Hematopoietic multipotent progenitor cell treated with erythropoietin and hydrocortisone succinate and interleukin-3 and kit ligand, for 4 days (in vitro differentiated cells): ENCODE measurements at places on chromosomes 13 and 19.

DNA sequence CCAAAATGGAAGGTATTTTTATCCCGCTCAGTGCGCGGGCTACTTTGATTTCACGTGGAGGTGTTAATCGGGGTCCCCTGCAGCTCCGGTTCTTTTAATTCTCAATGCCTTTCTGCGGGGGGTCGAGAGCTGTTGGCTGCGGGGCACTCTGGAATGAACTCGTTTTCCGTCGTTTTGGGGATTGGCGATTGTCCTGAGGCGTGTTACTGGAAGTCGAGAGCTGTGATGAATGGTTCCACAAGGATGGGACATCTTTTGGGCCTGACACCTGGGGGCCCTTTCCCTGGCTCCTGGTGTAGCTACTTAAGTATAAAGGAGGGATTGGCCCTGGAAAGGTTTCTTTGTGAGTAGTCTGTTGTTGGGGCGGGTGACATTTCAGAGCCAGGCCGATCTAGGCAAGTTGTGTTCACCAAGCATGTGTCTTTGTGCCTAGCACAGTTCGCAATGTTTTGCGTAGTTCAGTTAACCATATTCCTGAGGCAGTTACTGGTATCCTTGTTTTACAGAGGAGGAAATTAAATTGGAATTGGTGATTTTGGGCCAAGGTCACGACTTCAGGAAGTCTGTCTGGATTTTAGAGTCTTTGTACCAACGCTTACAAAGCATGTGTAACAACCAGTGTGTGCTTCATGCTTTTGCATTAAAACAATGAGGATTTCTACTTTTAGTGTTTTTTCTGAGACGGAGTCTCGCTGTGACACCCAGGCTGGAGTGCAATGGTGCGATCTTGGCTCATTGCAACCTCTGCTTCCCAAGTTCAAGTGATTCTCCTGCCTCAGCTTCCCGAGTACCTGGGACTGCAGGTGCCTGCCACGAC lies 846 bp downstream of the RPL13A start:
- DNase-seq: no peak

- no peak for DNase-seq
These were observed 184.7 kb downstream of the PCCA start for GRCh38 chr13:100273552-100273951.

GRCh38 chr19:53507523-53508442 lies 30.2 kb upstream of the ZNF331 start:
- no peak for DNase-seq

- DNase-seq: no peak
These were observed 1.6 kb downstream of the TRIM28 start for GRCh38 chr19:58545286-58546018.

GRCh38 chr19:50215820-50216219 lies 12.4 kb downstream of the MYH14 start:
- DNase-seq: no peak

DNA sequence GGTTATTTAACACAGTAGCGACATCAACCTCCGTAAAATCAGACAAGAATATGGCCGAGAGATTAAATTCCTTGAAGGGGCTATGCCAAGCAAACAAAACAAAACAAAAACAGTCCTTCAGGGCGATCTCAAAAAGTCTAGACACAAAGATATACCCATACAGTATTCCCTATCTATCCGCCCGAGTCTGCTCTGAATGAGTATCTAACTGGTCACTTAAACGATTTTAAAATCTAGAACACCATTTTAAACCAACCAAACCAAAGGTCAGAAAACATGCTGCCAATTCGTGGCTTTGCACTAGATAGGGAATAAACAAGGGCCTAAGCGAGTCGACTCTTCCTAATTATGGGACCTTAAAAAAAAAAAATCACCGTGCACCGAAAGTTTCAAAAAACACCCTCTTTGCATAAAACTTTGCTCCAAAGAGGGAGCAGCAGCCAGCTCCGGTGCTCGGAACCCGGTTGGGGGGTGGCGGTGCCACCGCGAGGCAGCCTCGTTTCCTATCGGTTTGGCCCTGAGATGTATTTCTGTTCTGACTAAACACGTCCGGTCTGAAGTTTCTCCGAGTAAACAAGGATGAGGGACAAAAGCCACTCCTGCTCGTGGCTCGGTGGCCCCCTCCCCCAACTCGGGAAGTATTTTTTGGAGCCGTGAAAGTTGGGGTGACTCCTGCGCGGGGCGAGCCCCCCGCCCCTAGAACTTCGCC lies 1.8 kb downstream of the HMGB1 start:
- peak; percentile 73 for DNase-seq

GRCh38 chr13:102097708-102098107 lies 304.1 kb downstream of the FGF14 start:
- DNase-seq: no peak

- peak; percentile 51 for DNase-seq
These were observed 22.3 kb downstream of the OR10H3 start for GRCh38 chr19:15759962-15760565.

GRCh38 chr13:19185086-19185864 lies 3.7 kb upstream of the TUBA3C start:
- peak; percentile 3 for DNase-seq

DNA sequence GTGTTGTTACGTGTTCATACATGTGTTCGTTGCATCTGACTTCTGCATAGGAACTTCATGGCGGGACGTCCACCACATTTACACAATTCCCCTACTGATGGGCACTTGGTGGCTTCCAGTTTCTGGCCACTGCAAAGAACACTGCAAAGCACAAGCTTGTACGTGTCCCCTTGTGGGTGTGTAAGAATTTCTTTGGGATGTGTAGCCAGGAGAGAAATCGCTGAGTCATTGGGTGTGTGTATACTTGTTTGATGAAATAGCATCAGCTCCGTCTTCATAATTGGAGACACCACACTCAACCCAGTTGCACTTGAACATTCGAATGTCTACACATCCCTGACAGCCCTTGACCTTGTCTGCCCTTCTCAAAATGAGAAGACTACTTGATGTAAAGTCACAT lies 19.2 kb downstream of the KLK5 start:
- peak; percentile 34 for DNase-seq

GRCh38 chr19:48495396-48495795 lies 16.2 kb downstream of the LMTK3 start:
- peak; percentile 75 for DNase-seq

- DNase-seq: no peak
These were observed 27.1 kb downstream of the MBNL2 start for GRCh38 chr13:97249093-97249795.

GRCh38 chr13:72960114-72960513 lies 98.7 kb upstream of the KLF5 start:
- no peak for DNase-seq

- DNase-seq: no peak
These were observed 3.0 kb upstream of the TGFBR3L start for GRCh38 chr19:7911508-7912143.

DNA sequence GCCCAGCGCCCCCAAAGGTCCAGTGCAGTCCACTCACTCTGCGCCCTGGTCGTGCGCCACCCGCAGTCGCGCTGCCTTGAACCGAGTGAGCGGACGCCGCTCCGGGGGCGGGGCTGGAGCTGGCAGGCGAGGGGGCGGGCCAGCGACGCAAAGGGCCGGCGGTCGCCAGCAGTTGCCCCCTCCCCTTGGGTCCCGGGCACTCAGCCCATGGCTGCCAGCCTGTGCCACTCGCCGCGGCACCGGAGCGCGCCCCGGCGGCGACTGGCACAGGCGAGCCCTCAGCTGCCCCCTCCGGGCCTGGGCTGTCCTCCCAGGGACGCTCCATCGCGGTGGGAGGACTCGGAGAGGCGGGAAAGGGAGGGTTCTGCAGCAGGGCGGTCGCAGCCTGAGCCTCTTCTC lies at the start of gene S1PR5:
Gene S1PR5, minus strand, starts transcription at position 87 of the 399 bp plus-strand sequence. CDS start 2,436 bp downstream, outside the sequence.
- DNase-seq: no peak
